CD4-positive, alpha-beta T cell treated with Interleukin-1 beta for 1 hour (primary cell): ENCODE measurements at places on chromosomes 1 and 21.

DNA sequence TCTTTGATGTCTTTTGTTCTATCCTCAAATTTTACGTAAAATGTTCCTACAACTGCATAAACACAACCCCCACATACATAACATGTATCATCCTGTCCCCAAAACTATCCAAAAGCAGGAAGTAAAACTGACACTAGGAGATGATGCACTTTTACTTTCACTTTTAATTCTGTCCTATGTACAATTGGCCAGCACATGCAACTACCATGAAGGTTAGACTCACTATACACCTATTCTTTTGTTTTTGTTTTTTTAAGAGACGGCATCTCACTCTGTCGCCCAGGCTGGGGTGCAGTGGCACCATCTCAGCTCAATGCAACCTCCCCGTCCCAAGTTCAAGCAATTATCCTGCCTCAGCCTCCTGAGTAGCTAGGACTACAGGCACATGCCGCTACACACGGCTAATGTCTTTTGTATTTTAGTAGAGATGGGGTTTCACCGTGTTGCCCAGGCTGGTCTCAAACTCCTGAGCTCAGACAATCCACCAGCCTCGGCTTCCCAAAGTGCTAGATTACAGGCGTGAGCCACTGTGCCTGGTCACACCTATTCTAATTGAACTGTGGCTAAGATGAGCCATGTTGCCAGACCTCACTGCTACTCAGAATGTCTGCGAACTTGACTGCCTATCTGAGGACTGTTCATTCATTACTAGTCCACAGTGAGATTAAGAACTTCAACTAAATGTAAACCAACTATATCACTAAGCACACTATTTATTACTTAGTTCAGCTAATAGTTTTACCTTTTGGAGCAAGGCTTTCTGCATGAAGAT, 48.0 kb downstream of the TOR3A start:
- peak; percentile 72 for DNase-seq

DNA sequence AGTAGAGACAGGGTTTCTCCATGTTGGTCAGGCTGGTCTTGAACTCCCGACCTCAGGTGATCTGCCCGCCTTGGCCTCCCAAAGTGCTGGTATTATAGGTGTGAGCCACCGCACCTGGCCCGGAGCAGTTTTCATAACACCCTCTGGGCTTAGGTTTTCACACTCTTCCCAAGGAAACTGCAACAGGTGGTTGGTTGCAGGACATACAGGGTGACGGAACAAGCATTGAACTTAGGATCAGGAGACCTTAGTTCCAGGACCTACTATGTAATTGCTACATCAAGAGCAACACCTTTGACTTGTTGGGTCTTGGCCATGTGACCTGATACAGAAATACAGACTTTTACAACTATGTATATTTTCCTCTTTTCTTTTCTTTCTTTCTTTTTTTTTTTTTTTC, 37.9 kb downstream of the MFSD2A start:
- no peak for DNase-seq

GRCh38 chr1:183956559-183957188, 80.9 kb downstream of the COLGALT2 start:
- DNase-seq = peak; percentile 76

GRCh38 chr1:118204105-118204504, 19.1 kb upstream of the SPAG17 start:
- DNase-seq = no peak

DNA sequence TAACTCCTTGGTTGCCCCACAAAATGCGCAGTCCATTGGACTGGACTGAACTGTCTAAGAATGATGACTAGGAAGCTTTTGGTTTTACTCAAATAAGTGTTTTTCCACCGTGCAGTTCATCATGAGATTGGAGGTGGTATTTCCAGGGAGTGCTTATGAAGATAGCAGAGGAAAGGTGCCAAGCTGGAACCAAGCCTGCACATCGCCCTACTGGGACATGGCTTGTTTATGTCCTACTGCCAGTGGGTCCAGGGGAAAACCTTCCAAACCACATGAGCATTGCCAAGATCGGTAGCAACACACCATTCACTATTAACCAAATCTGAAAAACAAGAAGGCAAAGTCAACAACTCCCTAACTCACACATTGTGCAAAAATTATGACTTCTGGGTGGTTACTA, 54.7 kb upstream of the DSCAM start:
- no peak for DNase-seq

- no peak for DNase-seq
These were observed 15.8 kb upstream of the COL6A2 start for GRCh38 chr21:46081862-46082712.

DNA sequence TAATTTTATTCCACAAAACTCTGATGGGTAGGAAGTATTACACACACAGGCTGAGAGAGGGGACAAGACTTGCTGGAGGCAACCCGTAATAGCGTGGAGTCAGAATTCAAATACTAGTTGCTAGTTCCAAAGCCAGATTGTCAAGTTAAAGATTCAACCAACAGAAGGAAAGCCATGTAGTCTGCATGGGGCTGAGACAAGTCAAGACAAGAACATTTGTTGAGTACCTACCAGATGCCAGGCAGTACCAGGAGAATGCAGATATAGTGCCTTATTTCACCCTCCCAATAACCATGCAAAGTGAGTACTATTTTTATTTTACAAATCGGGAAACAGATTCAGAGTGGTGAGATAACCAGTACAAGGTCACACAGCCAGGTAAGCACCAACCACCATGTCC, 110.4 kb upstream of the SPATA6 start:
- no peak for DNase-seq

DNA sequence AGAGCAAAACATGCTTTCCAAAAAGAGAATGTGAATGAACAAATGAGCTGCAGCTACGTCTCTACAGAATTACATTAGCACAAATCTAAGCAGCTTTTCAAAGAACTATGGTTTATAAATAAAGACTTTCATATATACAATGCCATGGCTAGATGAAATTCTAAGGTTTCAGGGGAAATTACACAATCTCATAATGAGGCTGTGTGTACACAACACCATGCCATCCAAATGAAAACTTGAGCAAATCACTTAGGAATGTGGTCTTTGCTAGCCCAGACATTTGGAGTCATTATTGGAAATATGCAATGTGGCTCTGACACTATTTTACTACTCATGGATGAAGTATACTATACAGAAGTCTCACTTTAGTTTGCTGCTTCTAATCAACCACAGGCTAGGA, 37.5 kb downstream of the SPAG17 start:
- no peak for DNase-seq

DNA sequence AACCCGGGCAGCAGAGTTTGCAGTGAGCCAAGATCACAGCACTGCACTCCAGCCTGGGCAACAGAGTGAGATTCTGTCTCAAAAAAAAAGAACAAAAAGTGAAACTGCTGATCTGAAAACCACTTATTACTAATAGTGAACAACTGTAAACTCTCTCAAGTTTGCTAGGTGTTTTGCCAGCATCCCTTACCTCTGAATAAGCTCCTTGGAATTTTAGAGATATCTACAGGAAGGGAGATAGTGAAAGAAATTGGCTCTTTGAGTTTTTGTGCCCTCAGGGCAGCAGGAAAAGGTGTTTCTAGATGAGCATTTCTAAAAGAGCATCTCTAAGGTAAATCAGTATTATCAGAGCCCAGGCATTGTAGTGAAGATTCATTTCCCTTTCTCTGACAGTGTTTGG, 27.1 kb downstream of the PARK7 start:
- DNase-seq = no peak

DNA sequence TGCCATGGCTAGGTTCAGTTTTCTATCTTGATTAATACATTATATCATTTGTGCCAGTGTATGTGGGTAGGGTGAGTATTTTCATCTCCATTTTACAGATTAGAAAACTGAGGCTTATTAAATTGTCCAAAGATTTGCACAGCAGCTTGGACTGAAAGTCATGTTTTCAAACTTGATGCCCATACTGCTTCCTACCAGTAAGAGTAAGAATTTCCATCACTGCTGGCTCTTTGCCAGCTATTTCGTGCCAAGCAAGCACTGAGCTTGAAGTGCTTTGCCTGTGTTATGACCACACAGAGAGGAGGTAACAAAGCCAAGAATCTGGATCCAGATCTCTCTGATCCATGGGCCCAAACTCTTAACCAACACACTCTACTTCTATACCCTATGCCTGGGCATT, 295.0 kb downstream of the VAV3 start:
- DNase-seq = no peak

DNA sequence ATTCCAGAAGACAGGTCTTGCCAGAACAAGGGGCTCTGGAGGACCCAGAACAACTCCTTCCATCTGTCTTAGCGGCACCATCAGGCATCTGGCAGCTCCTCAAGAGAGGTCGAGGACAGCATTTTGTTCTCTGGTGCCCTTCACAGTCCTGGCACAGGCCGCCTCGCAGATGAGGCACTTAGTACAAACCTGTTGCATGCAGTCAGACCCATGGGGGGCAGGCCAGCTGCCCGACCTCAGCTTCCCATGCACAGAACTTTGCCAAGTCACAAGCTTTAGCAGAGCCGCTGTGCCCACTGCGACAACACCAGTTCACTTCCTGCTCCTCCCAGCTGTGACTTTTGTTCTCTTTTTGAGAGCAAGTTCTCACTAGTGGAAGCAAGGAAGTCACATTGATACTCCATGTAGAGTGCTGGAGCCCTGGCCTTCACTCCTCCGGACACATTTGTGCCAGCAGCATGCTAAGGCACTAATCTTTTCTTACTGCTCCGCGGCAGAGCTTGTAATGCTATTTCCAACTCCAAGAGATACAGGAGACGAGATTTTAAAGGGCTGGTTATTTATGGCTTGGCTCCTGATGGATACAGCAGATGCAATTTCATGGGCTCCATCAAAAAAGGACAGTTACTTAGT, 44.6 kb downstream of the HMGB4 start:
- no peak for DNase-seq

DNA sequence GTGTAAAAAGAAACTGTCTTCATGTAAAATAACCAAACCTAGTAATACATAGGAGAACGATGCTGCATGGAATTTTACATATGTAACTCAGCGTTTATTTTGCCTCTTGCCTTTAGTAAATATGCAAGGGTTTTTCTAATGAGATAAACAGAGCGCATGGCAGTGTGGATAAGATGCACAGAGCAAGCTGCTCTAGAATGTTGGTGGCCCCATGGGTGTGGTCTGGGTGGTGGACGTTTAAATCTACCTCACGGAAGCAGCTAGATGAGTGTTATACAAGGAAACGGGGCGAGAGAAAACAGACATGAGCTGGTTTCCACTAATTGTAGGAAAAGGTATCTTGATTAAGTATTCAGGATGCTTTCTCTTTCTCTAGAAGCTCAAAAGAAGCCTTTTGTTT, 205.9 kb downstream of the DSCAM start:
- DNase-seq = no peak

DNA sequence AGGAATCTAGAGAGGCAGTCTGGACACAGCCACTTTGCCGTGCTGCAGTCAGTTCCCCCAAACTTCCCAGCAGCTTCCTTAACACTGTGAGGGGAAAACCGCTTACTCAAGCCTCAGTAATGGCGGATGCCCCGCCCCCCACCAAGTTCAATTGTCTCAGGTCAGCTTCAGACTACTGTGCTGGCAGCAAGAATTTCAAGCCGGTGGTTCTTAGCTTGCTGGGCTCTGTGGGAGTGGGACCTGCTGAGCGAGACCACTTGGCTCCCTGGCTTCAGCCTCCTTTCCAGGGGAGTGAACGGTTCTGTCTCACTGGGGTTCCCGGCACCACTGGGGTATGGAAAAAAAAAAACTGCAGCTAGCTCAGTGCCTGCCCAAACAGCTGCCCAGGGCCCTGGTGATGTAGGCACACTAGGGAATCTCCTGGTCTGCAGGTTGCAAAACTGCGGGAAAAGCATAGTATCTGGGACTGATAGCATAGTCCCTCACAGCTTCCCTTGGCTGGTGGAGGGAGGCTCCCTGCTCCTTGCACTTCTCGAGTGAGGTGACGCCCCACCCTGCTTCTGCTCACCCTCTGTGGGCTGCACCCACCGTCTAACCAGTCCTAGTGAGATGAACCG, 23.7 kb upstream of the HFM1 start:
- no peak for DNase-seq

DNA sequence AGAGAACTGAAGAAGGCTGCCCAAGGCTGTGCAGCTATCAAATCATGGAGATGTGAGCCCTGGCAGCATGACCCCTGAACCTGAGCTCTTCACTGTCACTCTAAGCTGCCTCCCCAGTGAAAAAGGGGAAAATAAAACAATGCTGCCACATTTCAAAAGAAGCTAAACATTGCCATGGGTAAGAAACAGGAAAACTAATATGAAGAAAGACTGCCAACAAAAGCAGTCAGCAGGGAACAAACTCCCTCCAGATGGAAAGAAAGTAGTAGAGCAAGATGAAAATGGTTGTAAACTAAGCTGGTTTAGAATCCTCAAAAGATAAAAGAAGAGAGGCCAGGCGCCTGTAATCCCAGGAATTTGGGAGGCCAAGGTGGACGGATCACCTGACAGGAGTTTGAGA, 36.2 kb upstream of the CSF1 start:
- DNase-seq = no peak

DNA sequence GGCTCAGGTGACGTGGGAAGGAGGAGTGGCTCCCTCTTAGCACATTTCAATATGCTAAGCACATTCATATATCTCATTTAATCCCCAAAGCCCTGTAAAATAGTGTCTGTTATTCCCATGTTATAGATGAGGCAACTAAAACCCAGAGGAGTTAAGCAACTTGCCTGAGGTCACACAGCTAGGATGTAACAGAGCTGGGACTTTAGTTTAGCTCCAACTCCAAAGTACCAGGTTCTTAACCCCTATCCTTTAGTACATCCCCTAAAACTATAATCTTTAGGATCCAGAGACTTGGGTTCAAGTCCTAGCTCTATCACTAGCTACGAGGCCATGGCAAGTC, 48.5 kb downstream of the LGR6 start:
- no peak for DNase-seq

GRCh38 chr1:228231189-228231588, 23.3 kb downstream of the OBSCN start:
- no peak for DNase-seq

- DNase-seq = no peak
These were observed 303.0 kb upstream of the PLD5 start for GRCh38 chr1:242827538-242827937.

DNA sequence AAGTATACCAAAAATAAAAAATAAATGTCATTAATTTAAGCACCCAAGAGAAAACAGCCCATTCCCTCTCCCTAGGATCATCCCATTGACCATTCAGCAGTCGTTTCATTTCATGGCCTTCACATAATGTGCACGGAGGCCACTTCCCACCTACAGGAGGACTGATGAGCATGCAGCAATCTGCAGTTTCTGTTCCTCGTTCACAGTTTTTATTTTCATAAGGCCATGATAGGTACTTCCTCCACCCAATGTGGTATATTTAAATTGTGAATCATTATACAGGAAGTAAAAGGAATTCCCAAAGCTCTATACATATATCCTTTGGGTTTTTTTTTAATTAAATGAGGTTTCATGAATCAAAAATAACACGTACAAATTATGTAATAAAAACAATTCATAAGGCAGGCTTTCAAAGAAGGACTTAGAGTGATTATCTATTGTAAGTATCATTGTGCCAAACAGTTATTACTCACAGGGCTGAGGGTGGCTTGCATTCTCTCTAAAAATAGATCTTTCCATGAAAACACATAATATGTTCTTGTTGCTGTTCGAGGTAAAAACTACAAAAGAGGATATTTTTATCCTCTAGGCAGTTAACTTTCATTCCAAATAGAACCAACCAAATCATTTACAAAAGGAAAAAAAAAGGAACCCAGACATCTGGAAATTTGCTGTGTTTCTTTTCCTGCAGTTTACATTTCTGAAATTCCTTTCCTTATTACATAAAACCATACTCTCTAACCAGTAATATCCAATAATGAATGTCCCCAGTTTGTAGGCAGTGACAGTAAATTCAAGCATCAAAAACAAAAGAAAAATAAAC, 27.5 kb upstream of the SLC44A3 start:
- no peak for DNase-seq
